ENCODE measurements at places on chromosomes 16 and 17.

DNA sequence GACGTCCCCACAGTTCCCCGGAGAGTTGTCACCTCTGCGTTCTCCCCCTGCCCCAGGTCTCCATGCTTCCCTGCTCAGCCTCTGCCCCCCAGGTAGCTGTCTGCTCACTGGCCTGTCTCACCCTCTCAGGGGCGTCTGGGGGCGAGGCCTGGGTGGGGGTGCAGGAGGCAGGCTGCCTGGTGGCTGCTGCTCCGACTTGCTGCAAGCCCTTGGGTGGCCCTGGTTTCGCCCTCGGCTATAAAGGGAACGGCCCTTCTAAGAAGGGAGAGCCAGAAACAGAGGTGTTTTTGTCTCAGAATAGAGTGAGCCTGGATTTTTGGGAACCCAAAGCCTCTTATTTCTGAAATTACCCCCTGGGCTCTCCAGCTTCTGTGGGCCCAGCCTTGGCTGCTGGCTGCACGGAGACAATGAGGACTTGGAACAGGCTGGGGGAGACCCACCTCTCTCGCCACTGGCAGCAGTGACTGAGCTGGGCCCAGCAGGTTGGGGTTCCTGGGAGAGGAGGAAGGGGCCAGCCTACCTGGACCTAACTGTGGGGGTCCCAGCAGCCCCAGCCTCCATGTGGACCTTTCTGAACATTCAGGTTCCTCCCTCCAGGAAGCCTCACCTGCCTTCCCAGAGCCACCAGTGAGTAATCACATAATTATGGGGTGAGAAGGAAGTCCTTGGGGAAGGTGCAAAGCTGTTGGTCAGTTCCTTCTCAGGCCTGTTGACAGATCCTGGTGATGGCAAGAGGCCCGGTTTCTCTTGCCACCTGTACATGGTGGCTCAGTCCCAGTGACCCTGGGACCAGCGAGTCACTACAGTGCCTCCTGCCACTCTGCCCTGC is 15.5 kb upstream of the SPNS2 start:
- DNase-seq: no peak

DNA sequence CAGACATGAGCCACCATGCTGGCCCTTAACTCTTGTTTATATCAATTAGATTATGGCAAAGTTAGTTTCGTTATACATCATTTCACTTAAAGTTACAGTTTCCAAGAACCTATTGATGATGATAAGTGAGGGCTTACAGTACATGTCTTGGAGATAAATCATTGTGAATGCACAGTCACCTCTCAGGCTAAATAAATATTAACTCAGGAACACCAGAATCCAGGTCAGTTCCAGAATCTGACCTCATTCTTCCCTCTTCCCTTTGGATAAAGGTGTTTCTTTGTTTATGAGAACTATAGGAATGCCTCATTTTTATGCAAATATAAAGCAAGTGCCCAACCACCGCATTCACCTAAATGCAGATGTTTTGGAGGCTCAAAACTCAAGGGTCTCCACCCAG is 48.4 kb upstream of the CRYM start:
- DNase-seq: no peak

- DNase-seq: no peak
These were observed 14.4 kb downstream of the TTC19 start for GRCh38 chr17:16013943-16014407.

DNA sequence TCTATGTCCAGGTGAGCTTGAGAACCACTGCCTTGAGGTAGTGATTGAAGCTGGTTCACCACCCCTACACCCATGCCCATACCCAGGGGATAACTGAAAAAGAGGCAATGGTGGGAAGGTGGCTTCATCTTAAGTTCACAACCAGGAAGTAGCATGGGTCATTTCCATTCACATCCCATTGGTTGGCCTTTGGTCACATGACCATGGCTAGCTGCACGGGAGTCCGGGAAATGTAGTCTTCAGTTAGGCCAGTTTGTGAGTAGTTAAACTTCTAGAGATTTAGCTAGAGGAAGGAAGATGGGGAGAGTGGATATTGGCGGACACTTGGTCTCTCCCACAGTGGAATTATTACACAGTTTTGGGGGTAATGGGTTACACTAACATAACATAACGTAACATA is 92.9 kb downstream of the RGS9 start:
- no peak for DNase-seq

DNA sequence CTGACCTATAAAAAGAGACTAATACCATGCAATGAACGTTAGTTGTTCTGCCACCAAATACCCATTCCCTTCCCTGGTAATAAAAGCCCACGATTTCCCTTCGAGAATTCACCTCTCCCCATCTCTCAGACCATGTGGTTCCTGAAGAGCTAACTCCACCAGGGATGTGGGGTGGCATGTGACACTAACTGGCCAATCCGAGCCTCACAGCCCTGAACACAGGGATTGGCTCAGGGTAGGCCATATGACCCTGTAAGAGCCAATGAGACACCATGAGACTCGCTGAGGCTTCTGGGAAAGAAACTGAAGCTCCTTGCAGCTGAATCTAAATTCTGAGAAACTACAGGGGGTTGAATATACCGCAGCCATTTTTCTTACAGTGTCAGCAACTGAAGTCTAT is 21.1 kb downstream of the HELZ start:
- DNase-seq: no peak

DNA sequence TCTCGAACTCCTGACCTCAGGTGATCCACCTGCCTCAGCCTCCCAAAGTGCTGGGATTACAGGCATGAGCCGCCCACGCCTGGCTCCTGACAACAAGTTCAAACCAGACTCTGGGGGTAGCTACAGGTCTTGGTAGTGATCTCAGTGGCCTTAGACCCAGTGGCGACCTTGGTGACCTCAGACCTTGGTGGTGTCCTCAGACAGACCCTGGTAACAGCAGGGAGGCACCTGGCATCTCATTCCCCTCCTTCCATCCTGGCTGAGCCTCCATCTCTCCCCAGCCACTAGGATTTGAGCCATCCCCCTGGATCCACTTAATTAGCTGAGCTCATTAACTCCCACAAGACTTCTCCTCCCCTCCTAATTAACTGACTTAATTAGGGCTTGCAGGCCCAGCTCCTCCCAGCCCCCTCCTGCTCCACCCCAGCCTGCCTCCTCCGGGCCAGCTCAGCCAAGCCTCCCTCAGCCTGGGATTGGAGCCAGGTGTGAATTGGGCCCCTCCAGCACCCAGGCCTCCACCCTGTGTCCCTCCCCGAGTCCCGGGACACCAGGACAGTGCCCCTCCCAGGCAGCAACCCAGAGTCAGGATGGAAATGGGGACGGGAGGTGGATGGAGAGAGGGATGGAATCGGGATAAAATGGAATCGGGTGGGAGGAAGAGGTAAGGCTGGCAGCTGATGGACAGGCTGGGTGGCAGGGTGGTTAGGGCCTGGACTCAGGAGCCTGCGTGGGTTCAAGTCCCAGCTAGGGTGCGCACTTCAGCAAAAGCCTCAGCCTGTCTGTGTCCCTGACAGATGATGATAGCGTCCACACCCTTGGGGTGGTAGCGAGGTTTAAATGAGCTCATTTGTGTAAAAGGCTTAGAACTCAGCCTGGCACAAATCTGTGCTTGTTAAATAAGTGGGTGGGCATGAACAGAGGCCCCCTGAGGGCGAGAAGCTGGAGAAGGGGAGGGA is 11.2 kb upstream of the SBK1 start:
- no peak for DNase-seq

GRCh38 chr16:49474741-49475140 is 101.1 kb downstream of the C16orf78 start:
- DNase-seq: no peak

GRCh38 chr17:28240688-28241340 is 78.2 kb upstream of the TMEM97 start:
- DNase-seq: no peak

GRCh38 chr16:70670175-70670574 is 15.7 kb downstream of the MTSS2 start:
- no peak for DNase-seq

DNA sequence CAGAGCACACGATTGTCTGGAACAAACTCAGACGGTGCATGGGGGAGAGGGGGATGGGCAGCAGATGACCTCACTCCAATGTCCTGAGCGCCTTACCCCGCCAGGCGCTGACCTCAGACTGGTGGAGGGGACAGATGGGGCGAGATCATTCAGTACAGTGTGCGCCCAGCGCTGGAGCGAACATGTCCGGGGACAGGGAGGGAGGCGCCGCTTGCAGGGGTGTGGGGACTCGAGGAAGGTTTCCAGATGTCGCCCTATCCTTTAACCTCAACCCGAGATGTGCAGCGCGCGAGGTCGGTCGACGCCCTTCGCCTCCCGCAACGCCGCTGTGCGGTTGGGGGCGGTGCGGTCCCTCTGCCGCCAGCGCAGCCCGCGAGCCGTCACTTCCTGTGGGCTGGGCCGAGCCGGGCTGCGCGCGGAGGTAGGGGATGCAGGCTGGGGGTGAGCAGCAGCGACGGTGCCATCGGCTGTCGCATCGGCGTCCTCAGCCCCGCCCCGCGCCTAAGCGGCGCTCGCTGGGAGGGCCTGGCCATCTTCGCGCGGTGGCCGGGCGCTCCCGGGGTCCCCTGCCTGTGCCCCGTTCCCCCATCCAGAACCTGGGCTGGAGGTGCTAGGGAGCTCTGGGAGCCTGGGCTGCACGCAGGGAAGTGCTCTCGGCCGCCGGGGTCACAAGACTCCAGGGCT is 5.3 kb upstream of the CDR2L start:
- peak; percentile 86 for DNase-seq

DNA sequence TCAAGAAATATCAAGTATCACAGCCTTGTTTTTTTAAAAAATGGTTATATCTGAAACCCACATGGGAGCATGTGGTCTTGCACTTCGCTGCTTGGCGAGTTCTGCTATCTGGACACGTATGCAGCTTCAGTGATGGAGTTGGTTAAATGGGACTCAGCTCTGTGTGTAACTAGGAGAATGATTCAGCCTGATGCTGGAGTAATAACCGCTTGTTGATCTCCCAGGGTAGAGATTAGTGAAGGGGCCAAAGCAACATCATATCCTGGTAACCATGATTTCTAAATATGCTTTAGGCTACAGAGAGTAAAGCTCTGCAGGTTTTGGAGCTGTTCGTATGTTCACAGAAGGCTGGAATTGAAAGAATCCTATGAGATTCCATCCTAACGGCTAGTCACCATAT is 63.2 kb downstream of the IQCK start:
- no peak for DNase-seq

GRCh38 chr17:10171581-10171981 is 26.8 kb downstream of the GAS7 start:
- DNase-seq: peak; percentile 75

GRCh38 chr17:41536741-41537613 is 8.9 kb upstream of the KRT19 start:
- DNase-seq: no peak

DNA sequence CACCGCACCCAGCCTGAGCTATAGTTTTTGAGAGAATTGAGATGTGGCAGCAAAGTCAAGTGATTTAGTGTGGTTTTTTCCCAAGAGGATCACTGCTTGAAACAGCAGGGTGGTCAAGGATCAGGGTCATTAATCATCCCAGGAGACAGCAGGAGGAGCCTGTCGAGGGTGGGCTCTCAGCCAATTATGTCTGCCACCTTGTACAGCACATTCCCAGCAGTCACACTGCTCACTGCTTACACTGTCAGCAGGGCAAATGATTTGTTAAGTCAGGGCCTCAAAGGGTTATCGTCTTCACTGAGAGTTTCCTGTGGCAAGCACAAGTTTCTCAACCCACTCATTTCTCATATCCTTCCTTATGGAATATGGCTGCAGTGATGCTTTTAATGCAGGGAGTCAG is 13.2 kb downstream of the B3GNT9 start:
- DNase-seq: no peak

DNA sequence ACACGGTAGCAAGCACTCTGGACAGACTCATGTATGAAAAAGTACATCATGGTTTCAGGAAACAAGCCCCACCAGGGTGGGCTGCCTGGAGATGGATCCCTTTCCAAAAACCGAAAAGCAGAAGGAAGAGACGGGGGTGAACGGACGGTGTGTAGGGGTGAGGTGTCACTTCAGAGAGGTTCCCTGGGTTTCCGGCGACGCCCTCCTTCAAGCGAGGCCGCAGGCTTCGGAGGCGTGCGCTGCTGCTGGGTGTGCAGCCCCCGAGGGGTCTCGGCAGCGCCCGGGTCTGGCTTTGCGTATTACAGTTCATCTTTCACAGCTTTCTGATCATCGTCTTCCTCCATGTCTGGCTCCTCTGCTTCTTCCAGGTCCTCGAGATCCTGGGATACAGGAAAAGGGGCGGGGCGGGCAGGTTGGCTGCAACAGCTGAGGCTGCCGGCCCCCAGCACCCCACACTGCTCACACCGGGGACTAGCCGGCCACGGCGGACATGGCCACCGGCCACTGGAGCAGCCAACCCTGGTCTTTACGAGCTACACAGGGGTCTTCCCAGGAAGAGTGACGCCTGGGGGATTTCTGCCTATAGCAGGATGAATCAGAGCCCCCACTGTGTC is 9.0 kb upstream of the PPP1R27 start:
- no peak for DNase-seq
